ENCODE measurements at places on chromosomes 3 and 15.
A peak's percentile ranks its signal among the peaks of the same experiment; 100 is the strongest.

DNA sequence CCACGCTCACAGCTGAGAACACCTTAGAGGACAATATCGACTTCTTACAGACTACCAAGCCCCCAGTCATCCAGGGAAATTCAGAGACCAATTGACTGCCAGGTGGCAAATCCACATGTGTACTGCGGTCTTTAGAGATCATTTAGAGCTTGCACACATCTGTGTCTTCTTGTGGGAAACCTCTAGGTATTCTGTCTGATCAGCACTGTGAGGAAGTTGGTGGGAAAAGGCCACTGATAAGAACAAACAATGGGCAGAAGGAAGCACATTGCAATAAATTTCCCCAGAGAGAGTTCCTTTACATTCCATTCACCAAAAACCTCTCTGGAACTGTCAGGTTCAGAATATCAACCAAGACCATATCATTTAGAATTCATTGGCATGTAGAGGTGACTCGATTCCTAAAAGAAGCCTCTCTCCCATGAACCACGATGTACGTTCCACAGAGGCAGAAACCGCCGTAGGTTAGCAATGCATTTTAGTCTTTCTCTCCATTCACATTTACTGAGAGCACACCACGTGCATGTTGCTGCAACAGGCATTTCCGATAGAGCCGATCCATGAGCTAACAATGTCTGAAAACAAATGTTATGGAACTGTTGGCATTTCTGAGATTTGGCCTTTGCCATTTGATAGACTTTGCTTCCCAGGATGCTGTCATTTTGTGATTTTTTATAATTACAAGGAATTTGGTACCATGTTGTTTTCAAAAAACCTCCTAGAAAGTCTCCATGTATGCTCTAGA lies 287.3 kb upstream of the TPRG1 start:
- DNase-seq: no peak

GRCh38 chr15:39177561-39177960 lies 403.3 kb upstream of the THBS1 start:
- no peak for DNase-seq

- peak; percentile 36 for DNase-seq
These were observed 76.1 kb upstream of the PLSCR4 start for GRCh38 chr3:146326875-146327543.

- DNase-seq: no peak
These were observed 261.3 kb downstream of the RPLP1 start for GRCh38 chr15:69713726-69714559.

DNA sequence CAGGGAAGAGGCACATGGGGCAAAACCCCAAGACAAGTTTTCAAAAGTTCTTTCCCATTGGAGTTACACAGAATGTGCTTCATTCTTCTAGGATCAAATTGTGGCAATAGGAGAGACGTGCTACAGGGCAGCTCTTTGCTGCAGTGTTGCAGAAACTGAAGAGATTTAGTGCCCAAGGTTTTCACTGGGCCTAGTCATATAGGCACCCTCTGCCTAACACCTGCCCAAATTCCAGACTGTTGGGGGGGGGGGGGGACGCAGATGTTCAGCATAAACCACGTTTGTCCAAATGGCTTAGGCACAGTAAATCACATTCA lies 346.8 kb upstream of the ZNF717 start:
- DNase-seq: no peak

GRCh38 chr15:31478702-31479221 lies 152.1 kb downstream of the KLF13 start:
- no peak for DNase-seq

DNA sequence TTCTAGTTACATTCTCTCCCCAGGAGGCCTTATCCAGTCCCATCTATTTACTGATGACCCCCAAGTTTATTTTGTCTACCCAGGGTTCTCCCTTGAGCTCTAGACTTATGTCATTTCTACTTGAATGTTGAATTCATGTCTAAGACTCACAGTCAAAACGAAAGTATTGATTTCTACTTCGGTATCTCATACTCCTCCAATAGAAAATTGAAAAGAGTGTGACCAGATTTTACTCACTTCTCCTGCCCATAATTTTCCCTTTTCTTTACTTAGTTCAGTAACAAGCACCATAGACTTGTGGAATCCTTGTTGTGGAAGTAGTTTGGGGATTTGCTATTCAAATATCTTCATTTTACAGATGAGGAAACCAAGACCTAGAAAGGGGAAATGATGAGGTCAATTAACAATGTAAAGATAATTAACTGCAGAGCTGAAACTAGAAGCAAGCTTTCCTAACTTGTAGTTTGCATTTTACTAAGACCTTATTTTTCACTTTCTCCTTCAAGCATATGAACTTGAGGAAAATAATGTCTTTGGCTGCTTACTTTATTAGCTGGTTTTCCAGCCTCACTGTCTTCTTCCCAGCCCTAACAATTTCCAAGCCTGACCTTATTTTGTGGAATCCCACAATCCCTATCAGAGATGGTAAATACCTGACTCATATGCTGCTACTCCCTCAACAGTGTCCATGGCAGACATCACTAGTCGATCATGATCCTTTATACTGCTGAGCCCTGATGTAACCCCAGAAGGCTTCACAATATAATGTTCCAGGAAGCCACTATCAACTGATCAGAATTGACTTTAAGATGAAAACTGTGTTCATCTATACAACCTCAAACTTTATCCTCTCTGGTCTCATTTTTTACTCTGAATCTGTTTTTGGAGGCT lies 123.9 kb upstream of the AGBL1 start:
- DNase-seq: no peak

DNA sequence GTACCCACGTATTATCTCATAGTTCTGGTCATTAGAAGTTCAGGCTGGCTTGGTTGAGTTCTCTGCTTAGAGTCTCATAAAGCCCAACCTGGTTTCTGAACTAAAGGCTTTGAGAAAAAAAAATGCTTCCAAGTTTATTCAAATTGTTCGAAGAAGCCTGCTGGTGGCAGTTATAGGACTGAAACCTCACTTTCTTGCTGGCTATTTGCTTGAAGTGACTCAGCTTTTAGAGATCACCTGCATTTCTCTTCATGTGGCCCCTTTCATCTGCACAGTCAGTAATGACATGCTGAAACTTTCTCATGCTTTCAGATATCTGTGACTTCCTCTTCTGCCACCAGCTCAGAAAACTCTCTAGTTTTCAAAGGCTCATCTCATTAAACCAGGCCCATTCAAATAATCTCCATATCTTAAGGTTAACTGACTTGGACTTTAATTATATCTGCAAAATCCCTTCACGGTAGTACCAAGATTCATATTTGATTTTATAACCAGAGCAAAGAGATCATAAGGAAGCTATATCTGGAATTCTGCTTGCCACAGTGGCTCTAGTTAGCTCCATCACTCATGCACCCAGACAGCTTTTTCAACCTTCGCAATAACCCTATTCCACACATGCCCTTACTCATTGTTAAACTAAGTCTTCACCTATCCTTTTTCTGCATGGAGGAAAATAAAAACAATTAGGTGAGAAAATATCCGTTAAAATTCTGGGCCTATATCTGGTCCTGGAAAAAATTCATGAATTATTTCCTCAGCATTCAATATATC lies 433.8 kb upstream of the CBLB start:
- no peak for DNase-seq

GRCh38 chr15:83504365-83504764 lies 57.2 kb downstream of the SH3GL3 start:
- DNase-seq: no peak

- DNase-seq: no peak
These were observed 122.0 kb upstream of the RGMA start for GRCh38 chr15:93210995-93211394.

DNA sequence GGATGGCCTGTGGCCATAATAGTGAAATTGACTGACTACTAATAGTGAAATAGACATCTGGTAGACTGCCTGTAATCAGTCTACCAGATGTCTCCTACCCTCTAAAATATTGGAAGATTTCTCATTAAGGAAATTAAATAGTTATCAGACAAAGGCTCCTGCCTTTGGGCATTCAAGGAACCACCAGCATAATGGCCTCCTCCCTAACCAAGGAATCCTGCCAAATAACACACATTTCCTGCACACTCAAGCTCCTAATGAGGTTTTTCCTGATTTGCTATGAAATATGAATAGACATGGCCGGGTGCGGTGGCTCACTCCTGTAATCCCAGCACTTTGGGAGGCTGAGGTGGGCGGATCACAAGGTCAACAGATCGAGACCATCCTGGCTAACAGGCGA lies 14.6 kb downstream of the NUSAP1 start:
- no peak for DNase-seq

DNA sequence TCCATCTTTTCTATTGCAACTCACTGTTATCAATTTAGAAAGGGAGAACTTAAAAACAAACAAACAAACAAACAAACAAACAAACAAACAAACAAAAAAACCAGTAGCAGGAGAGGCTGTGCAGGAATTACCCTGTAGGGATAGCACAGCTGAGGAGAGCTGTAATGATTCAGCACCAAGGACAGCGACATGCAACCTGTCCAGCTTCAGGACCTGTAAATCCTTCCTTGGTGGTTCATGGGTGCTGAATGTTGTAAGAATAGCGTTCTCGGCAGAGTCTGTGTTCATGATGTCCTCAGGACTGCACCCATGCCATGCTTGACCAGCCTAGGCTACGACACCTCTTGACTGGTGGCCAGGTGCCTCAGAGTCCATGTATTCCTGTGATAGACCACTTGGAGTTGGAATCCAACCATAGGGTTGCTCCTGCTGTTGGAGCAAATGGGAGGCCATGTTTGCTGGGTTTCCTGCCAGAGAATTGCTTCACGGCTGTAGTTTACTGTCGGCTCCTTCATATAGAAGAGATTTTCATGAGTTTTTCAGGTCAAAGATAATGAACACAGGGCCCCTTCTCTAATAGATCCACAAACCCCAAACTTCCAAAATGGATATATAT lies 65.9 kb downstream of the CACNA2D3 start:
- no peak for DNase-seq

DNA sequence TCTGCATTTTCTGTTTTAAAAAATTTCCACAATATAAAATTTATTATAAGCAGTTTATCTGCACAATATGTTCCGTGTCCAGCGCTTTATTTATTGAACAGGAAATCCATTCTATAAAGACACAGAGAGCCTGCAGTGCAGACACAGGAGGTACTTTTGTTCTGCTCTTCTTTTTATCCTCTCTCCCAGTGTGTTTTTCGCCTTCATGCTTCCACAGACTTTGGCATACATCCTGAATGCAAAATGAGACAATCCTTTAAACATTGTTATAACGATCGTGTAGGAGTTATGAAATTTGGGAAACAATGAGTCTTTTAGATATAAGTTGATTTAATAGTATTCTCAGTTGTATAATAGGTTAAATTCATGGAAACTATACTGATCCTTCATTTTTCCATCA lies 749.2 kb downstream of the NAALADL2 start:
- no peak for DNase-seq

GRCh38 chr3:158165141-158165655 lies 55.3 kb downstream of the RSRC1 start:
- peak; percentile 40 for DNase-seq

DNA sequence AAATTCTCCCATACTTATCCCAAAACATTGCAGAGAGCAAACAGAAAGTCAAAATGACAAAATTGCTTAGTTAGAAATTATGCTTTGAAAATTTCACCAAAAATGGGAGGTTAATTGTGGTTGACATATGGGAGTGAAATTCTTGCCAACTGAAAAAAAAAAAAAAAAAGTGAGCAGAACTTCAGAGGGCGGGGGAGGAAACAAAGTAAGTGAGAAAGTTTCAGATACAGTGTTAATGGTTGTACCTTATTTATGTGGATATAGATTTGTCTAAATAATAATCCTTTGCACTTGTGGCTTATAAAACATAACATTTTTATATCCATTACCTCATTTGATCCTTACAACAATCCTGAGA lies 91.5 kb upstream of the RAP2B start:
- DNase-seq: peak; percentile 54

- DNase-seq: no peak
These were observed 769 bp downstream of the TAFA4 start for GRCh38 chr3:68931406-68932149.

GRCh38 chr3:187185759-187186158 lies 11.5 kb upstream of the RTP1 start:
- no peak for DNase-seq

GRCh38 chr15:58423831-58424608 lies 7.8 kb upstream of the LIPC start:
- DNase-seq: no peak

DNA sequence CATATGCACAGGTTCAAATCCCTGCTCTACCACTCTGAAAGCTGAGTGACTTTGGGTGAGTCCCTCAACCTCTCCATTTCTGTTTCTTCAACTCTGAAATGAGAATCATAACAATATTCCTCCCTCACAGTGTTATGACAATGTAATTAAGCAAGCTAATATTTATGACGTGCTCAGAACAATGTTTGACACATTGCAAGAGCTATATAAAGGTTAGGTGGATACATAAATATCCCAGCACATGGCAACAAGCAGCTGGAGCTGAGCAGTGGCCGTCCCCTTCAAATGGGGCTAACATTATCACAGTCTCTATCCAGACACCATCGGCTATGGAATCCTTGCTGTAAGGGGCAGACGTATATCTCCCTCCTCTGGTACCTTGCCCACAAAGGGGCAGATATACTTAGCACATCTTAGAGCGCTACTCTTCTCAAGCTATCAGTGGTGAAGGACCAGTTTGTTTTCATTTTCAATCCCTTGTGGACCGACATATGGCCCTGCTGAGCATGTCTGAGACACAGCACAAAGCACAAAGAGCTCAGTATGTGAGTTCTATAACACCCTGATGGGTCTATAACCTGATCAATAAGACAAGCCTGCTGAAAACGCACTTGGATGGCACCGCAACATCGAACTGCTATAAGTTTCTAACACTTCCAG lies 80.9 kb downstream of the PRICKLE2 start:
- no peak for DNase-seq

GRCh38 chr3:86654806-86655460 lies 336.0 kb downstream of the VGLL3 start:
- DNase-seq: no peak

GRCh38 chr15:91435113-91435512 lies 335.1 kb downstream of the SV2B start:
- no peak for DNase-seq

- no peak for DNase-seq
These were observed 36.8 kb downstream of the CCDC191 start for GRCh38 chr3:114019486-114019885.

GRCh38 chr15:99424131-99424571 lies 141.6 kb upstream of the MEF2A start:
- DNase-seq: no peak

DNA sequence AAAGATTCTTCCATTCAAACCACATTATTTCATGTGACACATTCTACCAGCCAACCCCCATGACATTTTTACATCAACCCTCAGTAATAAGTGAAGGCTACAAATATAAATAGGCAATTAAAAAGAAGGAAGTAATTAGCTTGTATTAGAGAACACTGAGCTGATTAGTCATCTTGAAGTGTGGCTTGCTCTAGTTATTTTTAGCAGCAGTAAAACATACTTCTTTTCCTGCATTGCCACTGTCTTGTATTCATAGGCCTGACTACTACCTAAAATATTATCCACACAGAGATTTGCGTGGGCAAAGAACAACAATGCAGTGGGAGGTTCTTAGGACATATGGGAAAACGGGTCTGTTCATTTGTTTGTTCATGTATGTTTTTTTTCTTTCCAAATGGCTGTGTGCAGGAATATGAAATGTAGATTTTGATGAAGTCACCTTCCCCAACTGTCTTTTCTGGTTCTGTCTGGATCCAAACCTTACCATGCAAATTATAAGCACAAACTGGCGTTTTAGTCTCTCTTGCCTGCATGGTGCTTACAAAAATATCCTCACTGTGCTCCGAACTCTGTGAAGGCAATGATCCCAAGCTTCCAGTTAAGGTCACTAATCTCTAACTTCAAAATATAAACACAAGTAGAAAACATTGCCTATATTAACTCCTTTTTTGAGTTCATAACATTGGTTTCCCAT lies 31.5 kb upstream of the TM4SF4 start:
- no peak for DNase-seq
